ENCODE measurements at places on chromosomes 3 and 15.

DNA sequence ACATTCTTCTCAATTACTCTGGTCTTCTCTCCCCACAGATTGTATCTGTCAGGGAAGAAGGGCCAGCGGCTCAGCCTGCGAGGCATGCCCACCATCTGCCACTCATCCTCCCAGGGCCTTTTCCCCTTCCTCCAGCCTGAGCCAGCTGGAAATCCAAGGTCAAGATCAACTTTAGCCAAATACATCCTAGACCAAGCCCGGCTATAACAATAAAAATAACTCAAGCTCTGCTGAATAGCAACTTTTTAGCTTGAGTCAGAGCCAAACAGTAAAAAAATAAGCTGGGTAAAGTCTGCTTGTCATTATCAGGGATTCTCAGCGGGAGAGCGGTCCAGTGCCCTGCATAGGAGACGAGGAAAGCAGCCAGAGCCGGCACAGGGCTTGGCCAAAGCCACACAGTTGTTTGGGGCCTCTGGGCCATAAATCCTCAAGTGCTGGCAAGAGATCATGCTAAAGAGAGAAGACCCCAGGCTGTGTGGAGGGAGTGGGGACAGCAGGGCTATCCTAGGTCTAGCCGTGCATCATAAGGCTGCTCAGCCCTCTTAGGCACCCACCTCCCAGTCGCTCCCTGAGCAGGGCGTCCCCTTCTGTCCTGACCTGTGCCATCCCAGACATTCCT is 76.2 kb upstream of the HERC1 start:
- no peak for DNase-seq

- DNase-seq, result no peak
These were observed 31.5 kb upstream of the FAM81A start for GRCh38 chr15:59406446-59406845.

GRCh38 chr3:146513386-146514051 is 30.9 kb downstream of the PLSCR1 start:
- no peak for DNase-seq

GRCh38 chr15:23497710-23498111 is 50.7 kb upstream of the GOLGA6L2 start:
- peak; percentile 16 for DNase-seq

GRCh38 chr15:38509152-38509551 is 55.2 kb downstream of the FAM98B start:
- DNase-seq, result no peak

DNA sequence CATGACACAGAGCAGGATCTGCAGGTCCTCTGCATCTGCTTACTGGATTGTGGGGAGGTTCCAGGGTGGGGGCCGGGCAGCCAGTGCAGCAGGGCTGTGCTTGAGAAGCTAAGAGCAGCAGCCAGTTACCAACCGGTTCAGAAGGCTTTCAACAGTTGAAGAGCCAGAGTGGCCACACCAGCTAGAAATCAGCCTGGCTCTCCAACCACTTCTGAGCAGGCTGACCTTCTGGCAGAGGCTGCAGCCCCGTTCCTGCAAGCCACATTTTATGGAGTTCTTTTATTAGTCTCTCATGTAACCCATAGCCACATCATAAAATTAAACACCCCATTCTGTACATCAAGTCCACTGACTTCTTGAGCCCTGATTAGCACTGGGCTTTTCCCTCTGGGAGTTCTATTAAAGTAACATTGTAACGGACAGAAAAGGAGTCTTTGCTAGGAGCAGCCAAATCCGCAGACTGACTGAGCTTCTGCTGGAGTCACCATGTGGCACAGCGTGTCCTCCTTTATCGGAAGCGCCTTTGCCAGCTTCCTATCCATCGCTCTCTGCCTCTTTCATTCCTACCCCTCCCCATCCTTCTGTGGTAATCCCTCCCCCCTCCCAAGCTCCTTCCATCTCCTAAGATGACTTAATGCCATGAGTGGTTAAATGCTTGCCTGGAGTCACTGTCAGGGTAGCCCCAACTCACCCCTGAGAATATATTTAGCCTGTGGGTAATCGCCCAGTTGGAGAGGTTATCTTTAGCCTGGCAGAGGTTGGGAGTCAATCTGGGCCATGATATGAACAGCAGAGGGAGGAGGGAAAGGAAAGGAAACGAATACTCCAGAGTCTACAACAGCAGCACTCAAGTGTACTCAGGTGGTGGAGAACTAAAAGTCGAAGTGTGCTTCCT is 138.5 kb upstream of the HES1 start:
- DNase-seq, result no peak

DNA sequence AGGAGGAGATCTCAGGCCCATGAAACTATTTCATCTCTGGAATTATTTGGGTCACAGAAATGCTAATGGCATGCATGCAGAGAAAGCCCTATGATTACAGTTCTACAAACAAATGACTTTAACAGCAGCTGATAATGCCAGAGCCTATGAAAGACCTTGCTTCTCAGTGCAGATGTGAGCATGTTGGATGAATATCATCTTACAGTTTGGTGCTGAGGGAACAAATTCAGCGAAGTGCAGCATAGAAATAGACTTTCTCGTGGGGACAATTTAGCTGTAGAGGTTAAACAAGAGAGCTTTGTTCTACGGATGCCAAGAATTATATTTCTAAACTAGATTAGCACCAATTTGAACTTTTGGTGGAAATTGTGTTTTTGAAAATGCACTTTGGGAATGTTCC is 27.7 kb downstream of the PTX3 start:
- no peak for DNase-seq

- DNase-seq, result no peak
These were observed 146.1 kb downstream of the SUCNR1 start for GRCh38 chr3:152019508-152019907.

GRCh38 chr3:79885407-79885806 is 117.6 kb upstream of the ROBO1 start:
- no peak for DNase-seq

DNA sequence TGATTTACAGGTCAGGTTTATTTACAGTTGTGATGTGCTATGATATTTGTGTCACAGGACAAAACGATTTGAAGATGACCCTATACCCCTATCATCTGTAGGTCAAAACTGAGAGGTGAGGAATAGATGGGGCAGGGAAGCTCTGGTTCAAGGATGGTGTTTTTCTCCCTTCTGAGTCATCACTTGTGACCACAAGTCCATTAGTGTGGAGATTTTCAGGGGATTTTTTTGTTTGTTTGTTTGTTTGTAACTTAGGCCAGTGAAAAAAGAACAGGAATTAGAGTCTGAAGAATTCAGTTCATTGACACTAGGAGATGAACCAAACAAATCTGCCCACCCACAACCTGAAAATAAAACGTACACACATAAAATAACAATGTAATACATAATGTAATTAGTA is 62.7 kb upstream of the FAM98B start:
- no peak for DNase-seq

GRCh38 chr3:110512961-110513360 is 558.7 kb upstream of the NECTIN3 start:
- no peak for DNase-seq

- DNase-seq, result no peak
These were observed 101.6 kb downstream of the ZPLD1 start for GRCh38 chr3:102536456-102536855.

- no peak for DNase-seq
These were observed 222.1 kb upstream of the POU1F1 start for GRCh38 chr3:87498358-87499080.
